Anterior cingulate cortex (tissue), 58 donors: ENCODE measurements at places on chromosomes 11 and 22.

DNA sequence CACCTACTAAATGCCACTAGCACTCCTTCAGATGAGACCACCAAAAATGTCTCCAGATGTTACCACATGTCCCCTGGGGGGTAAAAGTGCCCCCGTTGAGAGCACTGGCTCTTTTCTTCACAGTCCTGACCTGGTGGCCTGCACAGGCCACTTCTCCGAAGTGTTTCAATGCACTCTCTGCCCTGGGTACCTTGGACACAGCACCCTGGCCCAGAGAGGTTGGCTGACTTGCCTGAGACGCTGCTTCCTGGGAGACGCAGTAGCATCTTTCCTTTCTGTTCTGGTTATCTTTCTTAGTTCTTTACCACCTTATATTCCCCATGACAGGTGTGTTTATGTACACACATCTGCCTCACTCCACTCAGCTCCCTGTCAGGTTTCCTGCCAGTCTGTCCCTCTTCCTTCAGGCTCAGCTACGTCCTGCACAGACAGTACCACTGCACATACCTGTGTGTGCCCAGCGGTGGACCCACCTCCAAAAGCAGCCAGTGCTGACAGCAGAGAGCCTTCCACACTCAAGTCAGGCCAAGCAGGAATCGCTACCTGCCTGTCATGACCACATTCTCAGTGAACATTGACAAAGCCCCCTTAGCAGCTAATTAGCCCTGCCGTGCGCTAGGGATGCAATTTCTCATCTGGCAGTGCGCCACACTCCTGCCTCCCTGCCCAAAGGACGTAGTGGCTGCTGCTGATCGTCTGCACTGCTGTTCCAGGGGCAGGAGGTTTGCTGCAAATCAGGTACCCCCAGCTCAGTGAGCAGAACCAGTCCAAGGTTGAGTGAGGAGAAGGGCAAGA lies 39.0 kb downstream of the FAM83F start:
- DNase-seq, result no peak

GRCh38 chr11:32420937-32421901 lies 14.1 kb downstream of the WT1 start:
- no peak for DNase-seq

GRCh38 chr11:19467904-19468303 lies 227.2 kb upstream of the E2F8 start:
- no peak for DNase-seq

DNA sequence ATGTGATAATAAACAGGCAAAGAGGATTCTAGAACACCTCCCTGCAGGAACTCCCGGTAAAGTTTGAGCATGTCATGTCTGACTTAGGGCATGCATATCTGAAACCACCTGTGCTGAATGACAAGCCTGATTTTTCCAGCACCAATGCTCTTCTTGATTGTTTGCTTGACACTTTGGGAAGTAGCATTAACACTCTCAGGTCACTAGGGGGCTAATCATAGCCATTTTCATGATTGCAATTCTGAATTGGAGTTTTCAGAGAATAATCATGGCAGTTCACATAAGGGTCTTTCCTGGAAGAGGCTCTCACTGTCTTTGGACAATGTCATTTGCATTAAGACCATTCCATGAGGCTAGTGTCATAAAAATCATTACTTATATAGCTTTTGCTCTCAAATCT lies 234.4 kb upstream of the MTNR1B start:
- DNase-seq, result no peak

DNA sequence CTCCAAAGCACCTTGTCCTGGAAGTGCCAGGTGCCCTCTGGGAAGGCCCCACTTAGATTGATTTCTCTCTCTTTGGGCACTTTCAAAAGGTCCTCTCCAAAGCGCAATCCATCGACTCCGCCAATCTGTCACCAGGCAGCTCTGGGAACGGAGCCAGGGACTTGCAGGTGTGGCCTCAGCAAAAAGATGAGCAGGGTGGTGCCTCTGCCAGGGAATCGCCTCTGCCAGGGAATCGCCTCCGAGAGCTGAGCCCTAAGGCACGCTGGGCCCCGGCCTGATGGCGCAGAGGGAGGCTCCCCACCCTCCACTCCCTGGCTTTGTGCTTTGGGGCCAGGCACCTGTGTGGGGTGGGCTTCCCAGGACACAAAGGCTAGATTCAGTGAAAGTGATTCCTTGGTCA lies 1391.3 kb downstream of the TBC1D22A start:
- DNase-seq, result no peak

- DNase-seq, result no peak
Observed at GRCh38 chr11:77155082-77155475, 27.0 kb downstream of the MYO7A start.
